Stimulated activated naive CD4-positive, alpha-beta T cell (primary cell): ENCODE measurements at places on chromosomes 5 and 9.
A peak's percentile ranks its signal among the peaks of the same experiment; 100 is the strongest.

GRCh38 chr9:113922160-113922559 lies 46.1 kb downstream of the ZNF618 start:
- DNase-seq, result no peak

DNA sequence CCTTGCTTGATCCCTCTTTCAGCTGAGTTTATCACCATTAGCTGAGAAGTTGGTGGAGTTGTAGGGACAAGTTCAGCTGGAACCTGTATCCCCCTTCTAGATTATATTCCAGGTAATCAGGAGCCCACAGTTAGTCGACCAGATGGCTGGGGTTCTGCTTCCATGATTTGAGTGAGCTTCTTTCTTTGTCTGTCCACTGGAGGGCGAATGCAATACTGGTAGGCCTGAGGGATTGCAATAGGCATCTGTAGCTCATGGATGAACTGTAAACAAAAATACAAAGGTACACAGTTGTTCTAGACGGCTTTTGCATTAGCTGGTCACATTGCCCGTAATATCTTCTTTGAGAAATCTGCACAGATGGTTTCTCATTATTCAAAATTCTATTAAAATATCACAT lies 88.9 kb downstream of the PCSK5 start:
- no peak for DNase-seq

- DNase-seq, result no peak
Measured at GRCh38 chr5:37807015-37807414, 32.8 kb downstream of the GDNF start.

DNA sequence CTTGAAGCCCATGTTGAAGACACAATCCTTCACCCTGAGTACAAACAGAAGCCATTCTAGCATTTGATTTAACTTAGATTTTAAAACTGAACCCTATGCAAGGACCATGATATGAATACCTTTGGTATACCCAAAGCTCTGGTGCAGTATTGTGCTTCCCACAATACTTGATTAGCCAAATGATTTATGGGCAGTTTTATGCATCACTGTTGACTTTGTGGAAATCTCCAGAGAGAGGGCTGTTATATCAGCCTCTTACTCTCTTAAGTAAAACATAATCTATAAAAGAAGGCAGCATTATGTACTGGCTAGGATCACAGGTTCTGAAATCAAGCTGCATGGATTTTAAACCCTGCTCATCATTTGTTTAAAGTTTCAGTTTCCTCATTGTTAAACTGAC lies 762.8 kb downstream of the EFNA5 start:
- no peak for DNase-seq

- no peak for DNase-seq
Measured at GRCh38 chr5:134273642-134274395, 47.9 kb upstream of the PPP2CA start.

DNA sequence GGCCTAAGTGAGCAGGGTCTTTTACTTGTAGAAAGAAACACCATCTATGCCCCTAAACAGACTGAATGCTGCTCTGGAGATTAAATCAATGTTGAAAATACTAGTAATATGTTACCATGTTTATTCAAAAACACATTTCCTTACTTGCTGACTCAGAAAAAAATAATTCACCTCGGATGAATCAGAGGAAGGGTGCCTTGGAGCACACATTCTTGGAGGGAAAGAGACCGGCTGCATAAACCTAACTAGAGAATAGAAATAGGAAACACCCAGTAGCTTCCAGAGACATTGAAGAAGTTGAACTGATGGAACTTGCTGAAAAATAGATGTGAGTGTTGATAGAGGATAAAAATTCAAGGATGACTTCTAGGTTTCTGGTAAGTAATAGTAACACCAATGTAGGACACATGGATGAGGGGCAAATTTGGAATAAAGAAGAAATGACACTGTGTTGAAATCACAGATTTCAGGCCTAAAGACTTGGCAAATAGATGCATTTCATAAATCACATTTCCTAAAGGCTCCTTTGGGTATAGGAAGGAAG lies 76.9 kb upstream of the MINAR2 start:
- DNase-seq, result no peak

DNA sequence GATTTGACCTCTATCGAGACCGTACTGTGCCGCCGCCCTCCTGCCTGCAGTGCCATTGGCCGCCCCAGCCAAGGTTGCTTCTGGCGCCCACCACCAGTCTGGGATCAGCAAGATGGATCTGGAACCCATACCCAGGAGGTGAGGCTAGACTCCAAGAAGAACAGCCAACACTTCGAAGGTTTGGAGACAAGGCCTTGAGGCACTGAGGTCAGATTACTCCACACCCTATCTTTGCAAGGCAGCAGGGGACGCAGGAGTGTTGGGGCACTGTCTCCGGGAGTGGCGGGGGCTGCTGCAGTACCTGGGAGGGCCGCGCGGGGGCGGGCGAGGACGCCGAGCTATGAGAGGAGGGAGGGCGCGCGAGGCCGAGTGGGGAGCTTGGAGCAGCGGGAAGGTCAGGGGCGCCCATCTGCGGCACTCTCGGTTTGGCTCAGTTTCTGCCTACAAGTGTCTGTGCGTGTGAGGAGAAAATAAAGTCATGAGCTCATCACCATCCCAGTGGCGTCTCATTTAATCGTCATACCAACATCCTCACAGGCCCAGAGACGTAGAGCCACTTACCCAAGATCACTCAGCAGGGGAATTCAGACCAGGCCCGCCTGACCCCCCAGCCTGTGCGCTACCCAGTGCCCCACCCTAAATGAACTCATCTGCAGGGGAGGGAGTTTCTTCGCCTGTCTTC lies 20.5 kb upstream of the PSD2 start:
- peak; percentile 71 for DNase-seq

GRCh38 chr5:110623874-110624273 lies 102.6 kb downstream of the TMEM232 start:
- DNase-seq, result no peak

GRCh38 chr9:132231019-132231701 lies 69.3 kb downstream of the NTNG2 start:
- DNase-seq, result no peak

DNA sequence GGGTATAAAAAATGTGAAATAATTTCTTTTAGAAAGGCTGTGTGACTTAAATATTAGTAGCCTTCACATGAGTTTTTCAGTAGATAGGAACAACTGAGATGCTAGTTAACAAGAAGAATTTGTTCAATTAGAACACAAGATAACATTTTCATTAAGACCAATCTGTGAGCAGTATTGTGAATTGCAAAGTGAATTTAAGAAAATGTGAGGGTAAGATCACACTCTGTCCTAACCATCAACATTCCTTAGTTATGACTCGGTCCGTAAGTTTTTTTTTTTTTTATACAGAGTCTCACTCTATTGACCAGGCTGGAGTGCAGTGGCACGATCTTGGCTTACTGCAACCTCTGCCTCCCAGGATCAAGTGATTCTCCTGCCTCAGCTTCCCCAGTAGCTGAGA lies 180.2 kb upstream of the EGFLAM start:
- no peak for DNase-seq

- DNase-seq, result no peak
Measured at GRCh38 chr9:36517131-36517530, 55.6 kb upstream of the MELK start.

DNA sequence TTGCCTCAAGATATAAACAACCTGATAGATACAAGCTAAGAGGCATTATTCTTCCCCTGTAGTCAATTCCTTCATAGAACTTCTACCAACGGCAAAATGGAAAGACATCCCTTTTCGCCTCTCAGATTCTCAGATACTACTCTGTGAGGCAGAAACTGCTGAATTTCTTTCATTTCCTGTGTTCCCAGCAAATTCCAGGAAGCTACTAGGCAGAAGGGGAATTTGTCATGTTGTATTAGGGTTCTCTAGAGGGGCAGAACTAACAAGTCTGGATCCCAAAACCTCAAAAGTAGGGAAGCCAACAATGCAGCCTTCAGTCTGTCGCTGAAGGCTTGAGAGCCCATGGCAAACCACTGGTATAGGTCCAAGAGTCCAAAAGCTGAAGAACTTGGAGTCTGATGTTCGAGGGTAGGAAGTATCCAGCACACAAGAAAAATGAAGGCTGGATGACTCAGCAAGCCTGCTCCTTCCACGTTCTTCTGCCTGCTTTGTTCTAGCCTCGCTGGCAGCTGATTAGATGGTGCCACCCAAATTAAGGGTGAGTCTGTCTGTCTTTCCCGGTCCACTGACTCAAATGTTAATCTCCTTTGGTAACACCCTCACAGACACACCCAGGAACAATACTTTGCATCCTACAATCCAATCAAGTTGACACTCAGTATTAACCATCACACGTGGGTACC lies 15.2 kb downstream of the RNF180 start:
- DNase-seq, result no peak

GRCh38 chr5:9932770-9933169 lies 302.6 kb upstream of the TAS2R1 start:
- no peak for DNase-seq

DNA sequence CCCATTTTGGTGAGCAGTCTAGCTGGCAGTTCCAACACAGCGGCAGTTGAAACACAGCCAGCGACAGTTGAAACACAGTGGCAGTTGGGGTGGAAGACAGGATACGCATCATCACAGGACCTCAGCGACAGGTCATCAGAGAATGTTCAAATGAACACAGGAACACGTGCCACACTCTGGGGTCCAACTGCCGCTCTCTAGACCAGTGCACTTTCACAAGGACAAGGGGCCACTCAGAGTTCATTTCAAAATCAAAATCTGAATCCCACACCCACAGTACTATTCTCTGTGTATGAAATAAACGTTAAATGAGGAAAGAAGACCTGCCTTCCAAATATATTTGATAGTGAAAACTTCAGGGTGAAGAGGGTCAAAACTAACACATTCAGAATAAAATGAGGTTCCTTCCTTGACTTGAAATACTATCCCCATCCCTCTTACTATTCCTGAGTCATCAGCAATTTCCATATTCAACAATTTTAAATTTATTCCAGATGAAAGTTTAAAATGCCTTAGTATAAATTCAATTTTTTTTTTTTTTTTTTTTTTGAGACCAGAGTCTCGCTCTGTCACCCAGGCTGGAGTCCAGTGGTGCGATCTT lies 53.0 kb upstream of the SIMC1 start:
- DNase-seq, result no peak

DNA sequence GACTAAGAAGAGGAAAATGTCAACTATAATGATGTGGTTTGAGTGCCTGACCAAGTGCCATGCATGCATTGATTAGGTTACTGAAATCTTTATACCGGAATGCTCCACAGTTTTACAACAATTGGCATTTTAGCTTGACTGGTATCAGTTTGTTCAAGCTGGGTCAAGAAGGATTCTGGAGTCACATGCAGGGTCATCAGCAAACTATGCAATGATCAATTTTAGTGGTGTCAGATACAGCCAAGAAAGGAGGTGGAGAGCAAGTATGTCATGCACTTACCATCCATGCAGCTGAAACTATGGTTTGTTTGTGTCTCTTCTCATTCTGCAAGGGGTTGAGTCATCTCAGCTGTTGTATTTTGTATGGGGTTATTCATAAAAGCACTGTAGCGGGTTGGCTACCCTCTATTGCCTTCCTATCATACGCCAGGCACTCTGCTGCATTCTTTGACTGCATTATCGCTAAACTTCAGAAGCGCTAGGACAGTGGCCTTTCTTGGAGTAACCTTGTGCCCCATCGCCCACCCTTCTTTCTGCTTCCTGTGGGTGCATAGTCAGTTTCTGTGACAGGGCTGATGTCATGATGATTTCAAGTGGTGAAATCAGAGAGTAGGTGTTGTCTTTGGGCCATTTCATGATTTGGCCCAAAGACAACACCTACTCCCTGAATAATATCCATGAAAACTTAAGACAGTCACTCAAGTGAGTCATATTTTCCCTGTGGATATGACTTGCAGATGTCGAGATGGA lies 145.4 kb downstream of the MTX3 start:
- no peak for DNase-seq

- no peak for DNase-seq
Measured at GRCh38 chr5:85538362-85538761, 1079.4 kb upstream of the COX7C start.

DNA sequence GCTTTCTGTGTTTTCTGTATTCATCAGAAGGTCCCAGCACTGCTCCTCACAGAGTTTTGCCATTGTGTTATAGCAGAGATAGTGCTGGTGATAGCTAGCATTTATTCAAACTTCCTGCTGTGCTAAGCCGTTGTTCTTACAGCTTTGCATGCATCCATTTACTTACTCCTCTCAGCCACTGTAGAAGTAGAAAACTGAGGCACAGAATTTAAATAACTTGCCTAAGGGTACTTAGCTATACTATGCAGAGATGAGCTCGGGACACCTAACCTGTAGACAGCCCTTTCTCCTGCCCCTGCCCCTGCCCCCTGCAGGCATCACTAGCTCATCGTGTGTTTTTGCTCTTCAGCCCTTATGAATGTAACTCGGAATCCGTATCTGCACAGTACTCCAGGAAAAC lies 227.6 kb downstream of the SAXO1 start:
- no peak for DNase-seq

- DNase-seq, result no peak
Measured at GRCh38 chr9:16090907-16091629, 538.2 kb downstream of the CCDC171 start.

DNA sequence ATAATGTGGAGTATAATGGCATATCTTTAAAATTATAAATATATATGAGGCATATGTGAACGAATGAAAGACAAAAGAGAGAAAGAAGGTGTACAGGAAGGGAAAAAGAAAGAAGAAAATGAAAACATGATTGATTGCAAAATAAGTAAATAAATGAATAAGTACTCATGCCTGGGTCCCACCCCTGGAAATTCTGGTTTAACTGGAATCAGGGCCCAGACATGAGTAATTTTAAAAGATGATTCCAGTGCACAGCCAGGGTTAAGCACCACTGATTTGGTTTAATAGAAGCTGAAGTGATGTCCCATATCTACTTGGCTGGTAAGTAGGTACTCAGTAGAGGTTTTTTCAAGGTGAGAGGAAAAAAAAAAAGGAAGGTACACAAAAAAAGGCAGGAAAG lies 34.0 kb upstream of the HOMER1 start:
- DNase-seq, result no peak

GRCh38 chr9:122100756-122101155 lies 7.6 kb upstream of the TTLL11 start:
- no peak for DNase-seq

DNA sequence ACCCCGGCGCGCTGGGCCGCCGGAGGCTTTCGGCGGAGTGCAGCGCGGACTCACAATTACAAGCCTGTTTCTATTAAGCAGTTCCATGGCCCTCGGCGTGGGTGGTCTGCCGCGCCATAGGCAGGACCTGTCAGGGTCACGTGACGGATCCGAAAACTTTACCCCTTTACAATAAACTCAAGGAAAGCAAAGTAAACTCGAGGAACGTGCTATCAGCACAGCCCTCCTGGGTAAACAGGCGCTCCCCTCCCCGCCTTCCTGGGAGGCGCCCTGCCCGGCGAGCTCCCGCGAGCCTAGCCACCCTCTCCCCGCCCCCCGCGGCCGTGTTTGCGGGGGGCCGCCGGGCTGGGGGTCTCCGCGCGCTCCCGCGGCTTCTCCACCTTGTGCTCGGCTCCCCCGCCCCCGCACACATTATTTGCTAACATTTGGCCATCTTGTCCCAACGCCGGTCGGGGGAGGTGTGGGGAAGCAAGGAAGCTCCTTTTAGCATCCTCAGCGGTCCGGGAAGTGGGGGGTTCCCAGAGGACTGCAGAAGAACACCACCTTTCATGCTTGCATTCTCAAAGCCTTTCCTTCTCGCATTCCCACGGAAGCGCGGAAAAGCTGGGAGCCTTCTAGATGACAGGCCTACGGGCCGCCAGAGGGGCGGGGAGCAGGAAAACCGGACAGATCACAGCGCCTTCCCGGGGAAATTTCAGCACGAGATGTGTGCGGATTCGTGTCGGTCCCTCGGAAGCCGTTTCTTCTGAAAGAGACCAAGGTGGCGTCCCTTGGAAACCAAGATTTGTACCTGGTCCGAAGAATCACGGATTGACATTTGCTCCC lies at the start of gene PTCH1:
PTCH1 (minus strand) TSS at position 238 of the 825 bp plus-strand sequence.
- DNase-seq, result peak; percentile 33
